Hindlimb muscle (tissue), 1 donor: ENCODE measurements at places on chromosomes 2 and 18. TPM values are rescaled to one million over a fixed set of nuclear protein-coding genes. Genes with fewer than 3 reads are reported as not detected.

DNA sequence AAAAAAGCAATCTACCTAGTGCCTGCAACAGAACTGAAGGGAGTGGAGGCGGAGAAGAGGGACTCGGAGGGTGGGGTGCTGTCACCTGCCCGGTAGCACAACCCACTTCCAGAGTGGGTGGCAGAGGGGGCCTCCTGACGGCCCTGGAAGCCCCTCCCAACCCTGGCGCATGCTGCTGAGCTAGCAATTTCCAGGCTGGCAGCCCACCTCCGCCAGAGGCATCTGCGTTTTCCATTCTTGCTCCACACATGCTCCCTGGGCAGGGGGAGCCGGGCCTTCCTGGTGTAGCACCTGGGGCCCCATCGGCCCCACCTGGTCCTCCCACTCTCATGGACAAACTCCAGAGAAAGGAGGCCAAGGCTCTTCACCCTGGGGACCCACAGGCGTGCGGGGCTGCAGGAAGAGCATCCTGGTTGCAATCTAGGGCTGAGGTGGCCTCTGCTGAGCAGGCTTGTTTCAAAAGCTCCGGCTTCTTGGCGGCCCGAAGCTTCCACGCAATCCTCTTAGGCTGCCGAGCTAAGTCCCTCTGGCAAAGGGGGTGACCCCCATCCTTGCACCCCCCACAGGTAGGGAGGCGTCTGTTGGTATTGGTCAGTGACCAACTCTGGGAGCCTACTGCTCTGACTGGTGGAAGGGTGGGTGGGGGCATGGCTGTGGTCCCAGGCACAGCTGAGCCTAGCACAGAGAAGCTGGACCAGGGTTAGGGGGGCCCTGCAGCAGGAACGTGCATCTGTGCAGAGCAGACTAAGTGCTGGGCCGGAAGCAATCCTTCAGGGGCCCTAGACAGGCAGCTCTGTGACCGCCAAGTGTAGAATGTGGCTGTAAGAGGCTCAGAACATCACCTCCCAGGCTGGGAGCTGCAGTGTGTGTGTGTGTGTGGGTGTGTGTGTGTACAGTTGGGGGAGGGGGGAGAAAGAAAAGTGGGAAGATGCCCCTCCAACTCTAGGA, 2.6 kb downstream of the HS6ST1 start:
- DNase-seq: no peak

GRCh38 chr2:65655000-65655399, 222.6 kb upstream of the SPRED2 start:
- no peak for DNase-seq

GRCh38 chr18:10029711-10030110, 115.9 kb downstream of the VAPA start:
- no peak for DNase-seq

DNA sequence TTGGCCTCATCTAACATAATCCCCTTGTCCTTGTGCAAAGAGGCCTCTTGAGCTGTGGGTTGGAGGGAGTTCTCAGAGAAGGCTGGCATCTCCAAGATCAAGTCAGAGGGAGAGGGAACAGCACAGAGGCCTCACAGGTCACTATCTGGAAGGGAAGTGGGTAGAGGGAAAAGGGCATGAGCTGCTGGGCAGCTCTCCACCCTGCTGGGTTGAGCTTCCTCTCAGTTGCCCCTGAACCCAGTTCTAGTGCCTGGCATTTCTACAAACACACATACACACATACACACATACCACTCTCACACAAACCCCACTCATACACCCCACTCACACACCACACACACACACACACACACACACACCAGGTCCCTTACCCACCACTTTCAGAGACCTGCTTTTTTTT, 30.3 kb upstream of the RMP24 start:
- no peak for DNase-seq

DNA sequence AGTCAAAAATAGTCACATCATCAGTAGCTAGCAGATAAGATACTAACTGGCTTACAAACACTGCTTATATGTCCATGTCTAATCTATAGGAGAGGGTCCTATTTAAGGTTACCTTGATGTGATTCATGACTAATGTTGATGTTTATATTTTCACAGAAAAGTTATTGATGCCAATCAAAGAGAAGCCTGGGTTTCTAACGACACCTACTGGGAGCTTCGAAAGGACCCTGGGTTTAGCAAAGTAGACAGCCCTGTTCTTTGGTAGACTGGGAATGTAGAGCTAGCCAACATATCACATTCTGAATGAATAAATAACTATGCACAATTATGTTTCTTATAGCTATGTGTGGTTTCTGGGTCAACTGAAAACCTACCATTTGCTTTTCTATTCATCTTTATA, 55.7 kb downstream of the PRKRA start:
- no peak for DNase-seq

DNA sequence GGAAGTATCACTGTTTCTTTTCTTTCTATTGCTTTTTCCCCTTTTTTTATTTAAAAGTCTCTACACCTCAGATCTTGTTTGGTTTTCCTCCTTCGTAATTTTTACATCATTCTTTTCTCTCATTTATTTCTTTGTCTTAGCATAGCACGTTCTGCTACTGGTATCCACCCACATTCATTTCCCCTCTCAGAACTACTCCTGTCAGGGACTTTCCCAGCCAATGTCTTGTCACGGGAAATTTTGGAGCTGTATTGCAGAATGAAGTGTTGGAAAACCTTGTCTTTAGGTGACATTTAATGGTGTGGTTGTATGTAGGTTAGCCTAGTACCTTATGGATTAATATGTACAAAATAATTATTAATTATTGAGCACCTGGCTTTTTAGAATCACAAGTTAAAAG, 34.0 kb downstream of the TTLL4 start:
- no peak for DNase-seq

- DNase-seq: no peak
These were observed 54.0 kb downstream of the HRH4 start for GRCh38 chr18:24514439-24514838.

GRCh38 chr2:84132370-84132769, 326.7 kb downstream of the SUCLG1 start:
- no peak for DNase-seq

DNA sequence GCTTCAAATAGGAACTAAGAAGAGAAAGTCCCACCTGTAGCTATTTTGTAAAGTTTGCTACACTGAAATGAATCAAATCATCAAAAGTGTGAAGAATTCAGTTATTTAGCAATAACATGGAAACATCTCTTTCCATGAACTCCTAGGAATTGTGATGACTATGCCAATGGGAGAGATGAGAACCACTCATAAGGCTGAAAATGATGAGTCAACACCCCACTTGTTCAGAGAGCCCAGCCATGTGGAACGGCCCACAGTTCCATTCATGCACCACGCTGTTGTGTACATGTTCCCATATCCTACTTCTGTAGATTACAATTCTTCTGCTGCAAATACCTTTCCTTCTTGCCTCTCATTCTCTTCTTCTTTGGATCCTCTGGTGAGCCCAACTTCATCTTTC, 645.5 kb upstream of the ID2 start:
- no peak for DNase-seq

- peak; percentile 74 for DNase-seq
These were observed 82.0 kb downstream of the MREG start for GRCh38 chr2:215931256-215931903.

- no peak for DNase-seq
These were observed 473.7 kb upstream of the SALL3 start for GRCh38 chr18:78505851-78506461.

- no peak for DNase-seq
These were observed 615.1 kb upstream of the SALL3 start for GRCh38 chr18:78364388-78364960.

DNA sequence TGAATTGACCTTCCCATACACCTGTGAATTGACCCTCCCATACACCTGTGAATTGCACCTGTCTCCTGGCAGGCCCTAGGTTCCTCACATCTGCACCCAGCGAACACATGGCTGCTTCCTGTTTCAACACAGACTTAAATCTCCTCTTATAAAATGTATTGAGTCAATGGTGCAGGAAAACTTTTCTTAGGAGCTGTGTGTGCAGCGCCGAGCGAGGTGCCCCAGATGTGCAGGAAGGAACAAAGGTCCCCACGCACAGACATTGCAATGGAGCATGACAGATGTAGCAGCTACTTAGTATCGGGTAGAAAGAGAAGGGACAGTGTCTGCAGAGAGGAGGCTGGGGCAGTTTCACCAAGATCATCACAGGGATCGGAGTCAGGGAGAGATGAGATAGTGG, 85.5 kb upstream of the PXDN start:
- no peak for DNase-seq

DNA sequence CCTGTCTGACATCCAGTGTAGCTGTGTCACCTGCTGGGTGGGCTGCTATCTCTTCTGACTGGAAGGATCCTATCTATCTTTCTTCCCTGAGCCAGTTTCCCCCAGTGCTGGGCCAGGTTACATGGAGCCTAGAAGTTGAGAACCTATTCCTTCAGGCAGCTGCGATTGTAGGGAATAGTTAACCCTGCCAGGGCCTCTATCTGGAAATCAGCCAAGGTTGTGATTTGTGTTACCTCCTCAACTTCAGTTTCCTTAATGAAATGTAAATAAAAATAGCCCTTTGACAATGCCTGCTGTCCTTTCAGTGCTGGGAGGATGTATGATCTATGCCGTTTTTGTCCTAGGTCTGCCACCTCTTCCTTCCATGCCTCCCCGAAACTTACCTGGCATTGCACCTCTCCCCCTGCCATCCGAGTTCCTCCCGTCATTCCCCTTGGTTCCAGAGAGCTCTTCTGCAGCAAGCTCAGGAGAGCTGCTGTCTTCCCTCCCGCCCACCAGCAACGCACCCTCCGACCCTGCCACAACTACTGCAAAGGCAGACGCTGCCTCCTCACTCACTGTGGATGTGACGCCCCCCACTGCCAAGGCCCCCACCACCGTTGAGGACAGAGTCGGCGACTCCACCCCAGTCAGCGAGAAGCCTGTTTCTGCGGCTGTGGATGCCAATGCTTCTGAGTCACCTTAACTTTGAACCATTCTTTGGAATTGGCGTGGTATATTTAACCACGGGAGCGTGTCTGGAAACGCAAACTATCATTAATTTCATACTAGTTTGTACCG, 36.6 kb downstream of the GORASP2 start:
- no peak for DNase-seq

DNA sequence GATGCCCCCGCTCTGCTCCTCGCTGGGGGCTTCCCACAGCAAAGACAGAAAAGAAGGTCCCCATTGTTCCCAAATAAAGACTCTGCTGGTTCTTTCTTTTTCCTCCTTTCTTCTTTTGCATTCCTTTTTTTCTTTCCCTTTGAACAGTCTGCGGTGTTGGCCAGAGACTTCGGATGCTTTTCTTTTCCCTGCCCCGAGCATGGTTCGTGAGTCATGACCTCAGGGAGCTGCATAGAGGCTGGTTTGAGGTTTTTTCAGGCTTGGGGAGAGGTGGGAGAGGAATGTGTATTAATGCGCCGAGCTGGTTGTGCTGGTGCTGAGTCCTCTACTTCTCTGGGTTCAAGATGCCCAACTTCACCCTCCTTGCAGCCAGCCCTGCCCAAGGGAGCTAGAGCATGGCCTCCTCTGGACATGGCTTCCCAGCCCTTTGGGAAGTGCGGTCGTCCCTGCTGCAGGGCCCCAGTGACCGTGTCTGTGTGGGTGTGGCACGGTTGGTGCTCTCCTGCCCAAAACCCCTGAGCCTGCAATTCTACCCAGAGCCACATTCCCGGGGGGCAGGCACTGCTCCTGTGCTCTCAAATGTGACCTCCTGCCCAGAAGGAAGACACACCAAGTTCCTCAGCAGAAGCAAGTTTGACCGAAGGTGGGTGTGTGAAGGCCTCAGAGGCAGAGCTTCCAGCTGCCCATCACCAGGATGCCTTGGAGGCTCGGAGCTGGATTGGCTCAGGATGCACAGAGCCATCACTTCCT, 9.0 kb upstream of the ARHGEF4 start:
- DNase-seq: no peak

CDH20 gene
- polyA plus RNA-seq: 1.1 TPM

MEMO1 gene
- 39.6 TPM for polyA plus RNA-seq

ABCG5 gene
- not detected for polyA plus RNA-seq
